Activated CD8-positive, alpha-beta memory T cell treated with anti-CD3 and anti-CD28 coated beads, Interleukin-2, amount 10 ng/mL, durations not matched to agents 7 days and 5 days (primary cell): ENCODE measurements at places on chromosomes 1 and 21. TPM values are rescaled to one million over a fixed set of nuclear protein-coding genes. Genes with fewer than 3 reads are reported as not detected.

DNA sequence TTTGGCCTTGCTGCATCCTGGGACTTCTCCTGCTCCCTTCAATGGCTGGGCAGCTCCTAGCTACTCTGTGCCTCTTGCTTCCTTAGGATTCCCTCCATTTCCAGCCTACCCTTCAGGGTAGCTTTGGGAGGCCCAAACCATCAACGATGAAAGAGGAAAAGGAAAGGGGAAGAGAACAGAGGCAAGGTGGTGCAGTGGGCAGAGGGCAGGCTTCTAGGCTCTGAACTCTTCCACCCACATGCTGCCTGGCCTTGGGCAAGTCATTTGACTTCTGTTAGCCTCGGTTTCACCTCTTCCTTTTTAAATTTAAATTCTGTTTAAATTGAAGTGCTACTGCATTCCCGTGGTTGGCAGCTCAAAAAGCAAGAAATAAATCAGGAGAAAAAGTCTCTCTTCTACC is 5.7 kb upstream of the PPM1J start:
- peaks cover 26% of the 10 kb centered on the region for H3K27me3 ChIP-seq
- no peak for DNase-seq
- no peaks in the 10 kb centered on the region for H3K36me3 ChIP-seq
- H3K27ac ChIP-seq = no peak overlapping the region
- H3K4me1 ChIP-seq = peaks cover 24% of the 10 kb centered on the region

- no peaks in the 10 kb centered on the region for H3K36me3 ChIP-seq
- no peaks in the 10 kb centered on the region for H3K4me1 ChIP-seq
- no peaks in the 10 kb centered on the region for H3K27me3 ChIP-seq
- H3K4me3 ChIP-seq = no peak overlapping the region
Observed at GRCh38 chr1:85602571-85602970, 22.0 kb downstream of the CCN1 start.

DNA sequence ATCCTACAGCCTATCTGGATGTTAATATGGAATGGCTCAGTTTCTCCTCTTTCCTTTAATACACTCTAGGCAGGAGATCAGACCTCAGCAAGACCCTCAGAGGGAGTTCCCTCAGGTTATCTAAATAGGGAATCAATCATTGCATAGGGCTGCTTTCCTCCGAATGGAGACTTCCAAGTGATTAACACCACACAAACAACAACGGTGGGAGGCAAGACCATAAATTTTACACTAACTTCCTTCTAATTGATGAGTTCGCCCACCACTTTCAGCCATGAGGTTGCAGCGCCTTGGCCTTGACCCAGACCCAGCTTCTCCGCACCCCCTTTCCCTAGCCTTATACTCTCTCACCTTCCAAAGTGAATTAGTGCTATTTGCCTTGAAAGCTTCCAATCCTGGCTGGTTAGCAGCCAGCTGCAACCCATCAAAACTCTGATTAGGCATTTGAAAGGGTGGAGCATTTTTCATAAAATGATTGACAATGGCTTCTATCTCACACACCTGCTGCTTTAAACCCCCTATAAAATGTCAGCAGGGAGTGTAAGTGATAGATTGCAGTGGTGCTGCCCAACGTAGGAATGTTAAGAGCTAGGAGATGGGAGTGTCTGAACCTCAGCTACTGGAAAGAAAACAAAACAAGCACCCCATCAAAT is 534.9 kb upstream of the USP24 start:
- H3K27me3 ChIP-seq = no peaks in the 10 kb centered on the region
- H3K4me3 ChIP-seq = no peak overlapping the region
- DNase-seq = no peak
- H3K36me3 ChIP-seq = no peaks in the 10 kb centered on the region
- no peak overlapping the region for H3K27ac ChIP-seq

Gene NT5C1A
- not detected for total RNA-seq

Gene KCNN3
- total RNA-seq = not detected
